Inflammatory macrophage (primary cell): ENCODE measurements at places on chromosomes 6 and 20.
A peak's percentile ranks its signal among the peaks of the same experiment; 100 is the strongest.

DNA sequence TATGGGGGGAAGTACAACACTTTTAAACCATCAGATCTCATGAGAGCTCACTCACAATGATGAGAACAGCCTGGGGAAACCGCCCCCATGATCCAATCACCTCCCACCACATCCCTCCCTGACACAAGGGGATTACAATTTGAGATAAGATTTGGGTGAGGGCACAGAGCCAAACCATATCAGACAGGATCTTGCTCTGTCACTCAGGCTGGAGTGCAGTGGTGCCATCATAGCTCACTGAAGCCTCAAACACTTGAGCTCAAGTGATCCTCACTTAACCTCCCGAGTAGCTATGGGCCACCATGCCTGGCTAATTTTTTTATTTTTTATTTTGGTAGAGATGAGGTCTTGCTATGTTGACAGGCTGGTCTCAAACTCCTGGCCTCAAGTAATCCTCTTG is 5.1 kb upstream of the IYD start:
- DNase-seq = no peak

- no peak for DNase-seq
Observed at GRCh38 chr6:87093651-87094050, 1.3 kb downstream of the CGA start.

- no peak for DNase-seq
Observed at GRCh38 chr6:82494367-82494766, 130.8 kb downstream of the TPBG start.

DNA sequence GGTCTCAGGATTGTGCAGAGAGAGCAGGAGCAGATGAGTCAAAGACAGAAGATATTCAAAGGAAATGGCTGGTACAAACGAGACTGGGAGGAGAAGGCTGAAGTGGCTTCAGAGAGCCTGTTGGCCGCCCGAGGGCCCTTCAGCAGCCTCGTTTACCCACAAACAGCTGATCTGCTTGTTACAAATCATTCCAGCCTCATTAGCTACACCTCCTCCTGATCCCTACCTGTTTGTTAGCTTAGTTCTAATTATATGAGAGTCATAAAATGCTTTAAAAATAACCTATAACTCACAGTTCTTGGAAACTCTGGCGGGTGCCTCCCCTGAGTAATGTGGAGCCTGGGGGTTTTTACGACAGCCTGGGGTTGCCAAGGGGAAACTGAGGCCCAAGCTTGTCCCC is 12.6 kb downstream of the GLP1R start:
- no peak for DNase-seq

DNA sequence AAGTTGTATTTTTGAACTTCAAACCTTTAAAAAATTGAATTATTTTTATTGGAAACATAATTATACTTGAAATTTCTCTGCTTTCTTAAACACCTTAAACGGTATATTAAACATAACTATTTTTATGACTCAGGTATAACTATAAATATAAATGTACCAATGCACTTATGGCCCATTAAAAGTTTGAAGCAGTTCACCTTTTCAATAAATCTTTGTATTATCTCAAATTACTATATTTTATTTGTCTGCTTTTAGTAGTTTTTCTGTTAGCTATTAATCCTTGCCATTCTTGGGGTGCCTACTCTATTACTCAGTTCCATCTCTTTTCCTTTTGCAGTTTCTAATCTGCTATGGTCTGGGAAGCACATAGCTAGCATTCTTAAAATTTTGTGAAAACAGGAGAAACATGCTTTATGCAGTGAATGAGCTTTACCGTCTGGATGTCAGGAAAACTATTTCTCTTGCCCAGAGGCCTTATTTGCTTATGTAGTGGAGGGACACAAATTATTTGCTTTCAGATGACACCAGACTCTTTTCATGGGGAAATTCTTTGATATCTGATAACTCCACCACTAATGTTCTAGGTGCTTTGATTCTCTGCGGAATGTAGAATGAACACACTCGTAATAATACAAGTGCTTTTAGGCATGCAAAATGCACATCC is 378.9 kb upstream of the CITED2 start:
- DNase-seq = no peak

GRCh38 chr6:75266716-75267291 is 17.8 kb downstream of the TMEM30A start:
- DNase-seq = peak; percentile 47

GRCh38 chr6:24358219-24358821 is 461 bp upstream of the DCDC2 start:
- DNase-seq = no peak

- peak; percentile 46 for DNase-seq
Observed at GRCh38 chr6:24933868-24934401, 1.8 kb downstream of the RIPOR2 start.

DNA sequence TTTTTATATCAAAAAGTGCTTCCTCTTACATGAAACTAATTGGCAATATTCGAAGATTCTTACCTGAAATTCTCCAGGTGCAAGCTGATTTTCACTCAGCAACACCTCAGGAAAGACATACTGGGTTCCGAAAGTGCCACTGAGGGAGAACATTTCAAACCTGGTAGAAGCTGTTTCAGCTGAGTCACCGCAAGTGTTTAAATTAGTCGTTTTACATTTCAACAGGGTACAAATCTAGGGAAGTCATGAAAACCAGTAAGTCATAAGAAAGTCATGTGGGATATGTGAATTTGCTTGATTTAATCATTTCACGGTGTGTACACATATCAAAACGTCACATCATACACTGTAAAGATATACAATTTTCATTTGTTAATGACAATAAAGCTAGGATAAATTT is 25.3 kb upstream of the TAAR1 start:
- DNase-seq = peak; percentile 56

GRCh38 chr6:152341596-152341995 is 295.6 kb downstream of the SYNE1 start:
- DNase-seq = peak; percentile 4

- peak; percentile 69 for DNase-seq
Observed at GRCh38 chr6:42045538-42046460, 4.5 kb upstream of the TAF8 start.

DNA sequence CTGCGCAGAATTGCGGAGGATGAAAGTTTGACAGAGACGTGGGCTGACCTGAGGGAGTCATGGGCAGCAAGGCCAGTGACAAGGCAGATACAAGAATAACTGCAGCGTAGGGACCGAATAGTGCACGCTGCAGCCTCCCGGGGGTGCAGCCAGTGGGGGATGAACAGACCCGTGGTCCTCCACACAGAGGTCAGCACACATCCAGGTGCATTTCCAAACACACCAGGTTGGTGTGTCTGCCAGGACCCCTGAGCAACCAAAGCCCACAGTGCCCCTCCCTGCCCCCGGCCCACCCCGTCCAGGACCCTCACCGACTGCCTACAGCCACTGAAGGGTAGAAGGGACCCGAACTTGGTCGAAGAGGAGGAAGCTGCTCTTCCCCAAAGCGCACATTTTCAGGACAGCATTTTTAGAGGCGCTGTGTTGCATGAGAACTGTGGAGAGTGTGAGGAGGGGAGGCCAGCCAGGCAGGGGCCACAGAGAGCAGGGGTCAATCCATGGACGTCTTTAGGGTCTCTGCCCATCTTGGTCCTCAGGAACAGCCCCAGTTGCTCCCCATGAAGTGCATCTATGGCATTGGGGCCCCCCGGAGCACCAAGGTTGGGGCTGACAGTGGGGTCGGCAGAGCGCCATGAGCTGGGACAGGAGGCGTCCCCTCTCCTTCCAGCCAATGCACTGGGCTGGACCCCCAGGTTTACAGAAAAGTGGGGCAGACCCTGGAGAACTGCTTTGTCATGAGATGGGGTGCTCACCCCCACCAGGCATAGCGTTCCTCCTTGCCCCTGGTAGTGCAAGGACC is 157.8 kb upstream of the AFDN start:
- no peak for DNase-seq

DNA sequence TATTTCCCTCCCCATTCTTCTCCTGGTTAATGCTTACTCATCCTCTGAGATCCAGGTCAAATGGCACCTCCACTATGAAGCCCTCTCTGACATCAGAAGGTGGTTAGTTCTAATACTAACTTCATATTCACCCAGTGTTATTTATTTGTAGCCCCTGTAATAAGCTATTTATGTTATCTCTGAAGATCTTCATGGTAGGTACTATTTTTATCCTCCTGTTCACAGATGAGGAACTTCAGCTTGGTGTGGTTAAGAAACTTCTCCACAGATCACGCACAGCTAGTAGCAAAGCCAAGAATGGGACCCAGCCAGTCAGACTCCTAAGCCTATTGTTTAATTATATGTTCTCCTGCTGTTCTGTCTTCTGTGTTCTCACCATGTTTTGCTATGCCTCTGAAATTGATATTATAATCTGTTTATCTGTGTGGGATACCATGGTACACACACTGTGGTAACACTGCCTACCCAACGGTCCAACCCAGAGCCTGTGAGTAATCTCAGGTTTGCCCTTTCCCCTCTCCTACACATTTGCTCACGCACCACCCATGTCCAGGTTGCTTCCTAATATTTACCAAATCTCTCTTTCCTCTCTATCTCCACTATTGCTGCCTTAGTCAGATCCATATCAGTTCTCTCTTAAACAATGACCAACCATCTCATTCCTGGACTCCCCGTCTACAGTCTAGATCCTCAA is 98.4 kb downstream of the IPCEF1 start:
- peak; percentile 74 for DNase-seq

DNA sequence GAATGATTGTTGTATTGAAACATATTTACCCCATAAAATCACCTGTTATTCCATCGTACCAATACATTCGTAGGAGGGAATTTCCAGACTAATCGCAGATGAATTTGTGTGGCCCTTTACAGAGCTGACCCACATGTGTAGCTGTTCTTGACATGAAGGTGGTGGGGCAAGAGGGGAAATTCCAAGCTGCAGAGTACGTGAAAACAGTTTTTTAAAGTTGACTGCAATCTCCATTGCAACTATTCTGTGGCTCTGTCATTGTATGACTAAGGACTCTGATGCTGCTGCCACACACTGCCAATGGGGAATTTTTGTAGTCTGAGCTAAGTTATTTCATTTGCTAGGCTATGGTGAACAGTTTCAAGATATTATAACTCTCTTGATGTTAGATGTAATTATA is 46.4 kb upstream of the ADTRP start:
- DNase-seq = peak; percentile 11

GRCh38 chr6:36986704-36987047 is 680 bp upstream of the MTCH1 start:
- DNase-seq = no peak

- no peak for DNase-seq
Observed at GRCh38 chr6:20564777-20565176, 30.5 kb downstream of the CDKAL1 start.

DNA sequence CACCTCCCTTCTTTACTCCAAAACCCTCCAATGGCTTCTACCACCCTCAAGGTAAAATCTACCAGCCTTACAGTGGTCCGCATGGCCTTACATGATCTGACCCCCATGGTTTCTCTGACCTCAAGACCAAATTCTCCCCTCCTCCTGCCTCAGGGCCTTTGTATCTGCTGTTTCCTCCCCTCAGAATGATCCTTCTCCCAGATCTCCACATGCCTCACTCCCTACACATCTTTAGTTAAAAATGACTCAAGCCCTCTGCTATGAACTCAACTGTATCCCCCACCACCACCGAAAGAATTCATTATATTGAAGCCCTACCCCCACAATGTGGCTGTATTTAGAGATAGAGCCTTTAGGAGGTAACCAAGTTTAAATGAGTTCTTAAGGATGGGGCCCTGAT is 4.1 kb downstream of the SLC23A2 start:
- no peak for DNase-seq

GRCh38 chr6:39714802-39715201 is 10.4 kb downstream of the KIF6 start:
- no peak for DNase-seq

DNA sequence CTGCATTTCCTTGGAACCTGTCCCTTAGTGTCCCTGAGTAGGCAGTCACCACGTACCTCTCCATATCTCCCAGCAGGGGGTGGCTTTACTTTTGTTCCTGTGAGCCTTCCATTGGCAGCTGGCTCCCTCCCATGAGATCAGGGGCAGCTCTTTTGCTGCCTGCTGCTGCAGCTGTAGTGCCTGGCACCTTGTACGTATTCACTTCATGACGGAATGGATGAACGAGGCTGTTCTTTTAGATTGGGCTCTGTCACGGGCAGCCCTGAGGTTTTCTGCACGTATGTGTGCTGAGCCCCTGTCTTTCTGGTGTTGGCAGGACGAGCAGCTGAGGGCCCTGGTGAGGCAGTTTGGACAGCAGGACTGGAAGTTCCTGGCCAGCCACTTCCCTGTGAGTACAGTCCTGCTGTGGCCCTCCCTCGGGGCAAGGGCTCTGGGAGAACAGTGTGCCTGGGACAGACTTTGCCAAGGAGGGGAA is 14.6 kb downstream of the MYBL2 start:
- no peak for DNase-seq

DNA sequence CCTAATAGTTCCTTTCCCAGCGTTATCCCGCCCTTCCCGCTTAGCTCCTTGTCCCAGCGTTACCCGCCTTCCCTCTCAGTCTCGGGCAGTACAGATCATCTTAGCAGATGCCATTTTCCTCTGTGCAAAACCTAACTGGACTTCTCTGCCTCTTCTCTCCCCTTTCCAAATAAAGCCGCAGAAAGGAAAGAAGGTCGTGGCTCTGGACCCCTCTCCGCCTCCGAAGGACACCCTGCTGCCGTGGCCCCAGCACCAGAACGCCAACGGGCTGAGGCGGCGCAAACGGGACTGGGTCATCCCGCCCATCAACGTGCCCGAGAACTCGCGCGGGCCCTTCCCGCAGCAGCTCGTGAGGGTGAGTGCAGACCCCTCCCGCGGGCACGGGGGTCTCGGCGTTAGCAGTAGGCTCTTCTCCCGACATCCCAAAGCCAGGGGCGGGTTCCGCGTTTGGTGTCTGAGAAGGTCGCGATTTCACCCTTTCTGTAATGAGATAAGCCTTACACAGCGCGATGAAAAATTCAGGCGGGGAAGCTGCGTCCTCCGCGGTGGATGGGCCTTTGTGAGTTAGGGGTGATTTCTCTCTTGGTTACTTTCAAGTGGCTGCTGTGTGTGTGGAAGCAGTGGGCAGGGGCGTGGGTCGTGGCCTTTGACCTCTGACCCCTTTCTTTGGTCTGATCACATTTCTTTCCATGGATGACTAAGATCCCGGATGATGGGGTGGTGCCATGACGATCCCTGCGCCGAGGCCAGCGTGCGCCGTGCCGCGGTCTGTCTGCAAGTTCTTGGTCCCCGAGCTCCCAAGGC is 292.7 kb downstream of the TAF4 start:
- no peak for DNase-seq

DNA sequence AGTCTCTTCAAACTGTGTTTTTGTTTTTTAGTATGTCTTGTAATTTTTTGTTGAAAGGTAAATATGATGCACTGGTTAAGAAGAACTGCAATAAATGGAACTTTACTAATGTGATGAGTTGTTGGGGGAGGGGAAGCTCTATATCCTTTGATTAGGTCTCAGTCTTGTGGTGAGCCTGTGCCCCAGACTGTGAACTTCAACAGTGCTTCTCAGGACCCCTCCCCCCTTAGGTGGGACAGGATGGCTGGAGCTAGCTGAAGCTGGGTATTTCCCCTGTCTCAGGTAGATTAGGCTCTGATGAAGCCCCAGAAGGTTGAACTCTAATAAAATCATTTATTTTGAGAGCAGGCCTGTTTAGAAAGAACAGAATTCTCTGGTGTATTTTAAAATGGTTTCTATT is 31.4 kb upstream of the TASP1 start:
- DNase-seq = no peak

GRCh38 chr6:17042422-17043147 is 59.3 kb upstream of the STMND1 start:
- DNase-seq = no peak
